BE2C (cell line): ENCODE measurements at places on chromosomes 2 and 18.

DNA sequence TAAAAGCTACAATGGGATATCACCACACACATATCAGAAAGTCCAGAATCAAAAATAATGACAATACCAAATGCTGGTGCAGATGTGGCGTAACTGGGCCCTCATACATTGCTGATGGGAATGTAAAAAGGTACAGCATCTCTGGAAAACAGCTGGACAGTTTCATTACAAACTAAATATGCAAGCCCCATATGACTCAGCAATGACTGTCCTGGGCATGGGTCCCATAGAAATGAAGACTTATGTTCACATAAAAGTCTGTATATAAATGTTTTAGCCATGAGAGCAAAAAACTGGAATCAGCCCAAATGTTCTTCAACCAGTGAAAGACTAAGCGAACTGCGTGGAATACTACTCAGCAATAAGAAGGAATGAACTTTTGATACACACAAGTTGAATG is 56.7 kb downstream of the ALPK2 start:
- DNase-seq: no peak

DNA sequence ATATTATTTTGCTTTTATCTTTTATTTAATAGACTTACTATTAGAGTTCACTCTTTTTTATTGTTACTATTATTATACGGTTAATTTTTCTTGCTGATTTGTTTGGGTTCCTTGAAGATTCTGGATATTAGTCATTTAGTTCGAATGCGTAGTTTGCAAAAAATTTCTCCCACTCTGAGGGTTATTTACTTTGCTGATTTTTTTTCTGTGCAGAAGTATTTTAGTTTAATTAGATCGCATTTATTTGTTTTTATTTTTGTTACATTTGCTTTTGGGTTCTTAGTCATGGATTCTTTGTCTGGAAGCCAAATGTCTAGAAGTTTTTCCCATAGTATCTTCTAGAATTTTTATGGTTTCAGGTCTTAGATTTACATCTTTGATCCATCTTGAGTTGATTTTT is 585.2 kb downstream of the CPS1 start:
- no peak for DNase-seq

- DNase-seq: no peak
Measured at GRCh38 chr18:32742579-32742978, 30.2 kb downstream of the KLHL14 start.

DNA sequence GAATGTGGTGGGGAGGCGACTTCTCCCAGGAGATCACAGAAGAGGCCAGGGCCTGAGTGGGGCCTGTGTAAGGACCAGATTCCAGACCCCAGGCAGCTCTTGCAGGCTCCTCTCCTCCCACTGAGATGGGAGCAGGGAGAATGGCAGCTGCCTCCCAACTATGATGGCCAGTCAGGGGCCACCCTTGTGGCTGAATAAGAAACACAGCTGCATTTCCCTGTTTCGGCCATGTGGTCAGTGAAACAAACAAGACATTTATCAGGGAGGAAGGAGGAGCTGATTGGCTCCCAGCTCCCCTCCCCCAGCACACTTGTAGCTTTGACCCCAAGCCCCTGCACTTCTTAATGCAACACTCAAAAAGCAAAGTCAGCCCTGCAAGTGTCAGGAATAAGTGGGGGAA is 143.5 kb downstream of the CELF4 start:
- DNase-seq: no peak

- no peak for DNase-seq
Measured at GRCh38 chr2:239895669-239896068, 129.5 kb downstream of the NDUFA10 start.

GRCh38 chr2:567865-568638 is 109.2 kb downstream of the TMEM18 start:
- no peak for DNase-seq

- DNase-seq: no peak
Measured at GRCh38 chr2:129722306-129723019, 257.0 kb upstream of the RAB6C start.

GRCh38 chr2:64727013-64727767 is 73.5 kb upstream of the SERTAD2 start:
- no peak for DNase-seq

DNA sequence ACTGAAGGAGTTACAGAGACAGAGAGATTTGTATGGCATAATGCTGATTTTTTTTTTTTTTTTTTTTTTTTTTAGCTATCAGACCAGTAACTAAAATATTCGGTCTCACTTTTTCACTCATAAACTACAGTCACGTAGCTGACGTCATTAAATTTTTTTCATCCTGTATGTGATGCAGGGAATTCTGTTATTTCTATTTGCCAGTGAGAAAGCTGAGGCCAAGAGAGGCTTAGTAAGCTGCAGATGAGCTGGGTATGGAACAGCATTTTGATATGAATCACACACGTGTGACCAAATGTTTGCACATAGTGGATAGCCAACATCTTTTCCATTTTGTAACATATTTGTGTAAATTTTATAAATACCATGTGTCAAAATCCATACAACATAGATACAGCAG is 79.1 kb upstream of the EPB41L3 start:
- DNase-seq: no peak

DNA sequence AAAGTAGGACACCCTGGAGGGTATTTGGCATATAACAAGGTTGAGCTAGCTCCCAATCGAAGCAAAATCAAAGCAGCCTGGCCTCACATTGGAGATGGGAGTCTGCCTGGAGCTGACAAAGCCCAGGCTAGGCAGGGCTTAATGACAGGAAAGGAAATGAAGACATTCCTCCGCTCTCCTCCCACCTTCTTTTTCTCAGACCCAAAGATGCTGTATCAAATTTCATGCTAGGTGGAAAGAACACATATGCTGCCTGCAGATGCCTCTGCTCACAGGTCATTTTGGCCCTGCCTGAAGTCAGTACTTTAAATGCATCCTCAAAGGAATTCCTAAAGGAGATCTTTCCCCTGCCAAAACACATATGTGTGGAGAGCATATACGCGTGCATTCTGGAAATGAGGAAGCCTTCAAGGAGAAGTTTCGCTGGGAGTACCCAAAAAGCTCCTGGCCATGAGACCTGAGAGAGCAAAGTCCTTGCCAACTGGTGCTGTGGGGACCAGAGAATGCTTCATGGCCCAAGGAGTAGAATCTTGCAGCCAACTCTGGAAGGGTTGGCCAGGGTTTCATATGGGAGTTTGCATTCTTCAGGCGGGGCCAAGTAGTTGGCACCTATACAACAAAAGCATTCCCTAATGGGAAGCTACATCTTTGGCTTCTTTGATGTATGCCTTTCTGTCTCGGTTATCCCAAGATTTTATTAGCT is 88.0 kb downstream of the AQP4 start:
- DNase-seq: no peak

DNA sequence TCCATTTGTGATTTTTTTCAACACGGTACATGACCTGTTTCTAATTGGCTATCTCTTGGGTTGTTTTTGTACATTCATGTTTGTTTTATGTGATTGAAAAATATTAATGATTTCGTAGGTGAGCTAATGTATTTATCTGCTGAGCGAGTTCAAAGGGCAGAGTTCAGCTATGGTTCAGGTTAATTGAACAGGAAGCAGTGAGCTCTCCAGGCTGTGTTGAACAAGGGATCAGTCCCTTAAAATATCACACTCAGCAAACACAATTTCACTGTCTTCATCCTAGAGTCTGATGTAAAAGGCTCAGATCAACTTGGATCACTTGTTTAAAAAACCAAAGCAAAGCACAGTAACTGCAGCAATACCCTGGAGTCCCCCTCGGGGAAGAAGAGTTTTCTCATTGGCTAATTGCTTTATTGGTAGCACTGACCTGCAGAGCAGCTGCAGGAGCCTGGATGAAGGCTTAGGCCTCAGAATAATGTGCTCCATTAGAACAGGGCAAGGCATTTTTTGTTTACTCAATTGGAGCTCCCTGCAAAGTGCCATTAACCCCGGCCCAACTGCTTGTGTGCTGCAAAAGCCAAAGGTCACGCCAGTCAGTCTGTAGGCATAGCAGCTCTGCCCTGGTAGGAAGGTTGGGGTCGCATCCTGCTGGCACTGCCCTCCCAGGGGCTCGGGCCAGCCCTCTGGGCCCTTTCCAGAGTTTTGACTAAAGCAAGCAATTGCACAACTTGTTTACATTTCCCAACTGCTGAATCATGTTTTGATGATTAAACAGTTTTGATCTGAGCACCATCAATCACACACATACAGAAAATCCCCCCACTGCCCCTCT is 10.5 kb downstream of the ONECUT2 start:
- DNase-seq: no peak

GRCh38 chr2:160697817-160698216 is 204.2 kb upstream of the RBMS1 start:
- DNase-seq: no peak

DNA sequence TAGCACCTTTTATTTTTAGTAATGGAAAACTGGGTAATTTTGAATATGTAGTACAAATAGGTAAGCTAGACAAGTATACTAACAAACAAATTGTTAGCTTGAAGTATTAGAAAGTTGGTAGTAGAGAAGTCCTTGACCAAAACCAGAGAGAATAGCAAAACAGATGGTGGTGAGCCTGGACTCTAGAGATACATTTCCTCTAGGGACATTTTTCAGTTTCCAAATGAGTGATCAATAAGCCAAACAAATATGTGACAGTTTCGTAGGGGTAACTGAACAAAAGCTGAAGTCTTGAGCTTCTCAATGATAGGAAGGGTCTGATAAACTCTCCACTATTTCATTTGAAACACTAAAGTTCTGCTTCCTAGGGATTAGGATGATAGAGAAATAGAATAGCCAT is 692.0 kb upstream of the FAM98A start:
- no peak for DNase-seq

DNA sequence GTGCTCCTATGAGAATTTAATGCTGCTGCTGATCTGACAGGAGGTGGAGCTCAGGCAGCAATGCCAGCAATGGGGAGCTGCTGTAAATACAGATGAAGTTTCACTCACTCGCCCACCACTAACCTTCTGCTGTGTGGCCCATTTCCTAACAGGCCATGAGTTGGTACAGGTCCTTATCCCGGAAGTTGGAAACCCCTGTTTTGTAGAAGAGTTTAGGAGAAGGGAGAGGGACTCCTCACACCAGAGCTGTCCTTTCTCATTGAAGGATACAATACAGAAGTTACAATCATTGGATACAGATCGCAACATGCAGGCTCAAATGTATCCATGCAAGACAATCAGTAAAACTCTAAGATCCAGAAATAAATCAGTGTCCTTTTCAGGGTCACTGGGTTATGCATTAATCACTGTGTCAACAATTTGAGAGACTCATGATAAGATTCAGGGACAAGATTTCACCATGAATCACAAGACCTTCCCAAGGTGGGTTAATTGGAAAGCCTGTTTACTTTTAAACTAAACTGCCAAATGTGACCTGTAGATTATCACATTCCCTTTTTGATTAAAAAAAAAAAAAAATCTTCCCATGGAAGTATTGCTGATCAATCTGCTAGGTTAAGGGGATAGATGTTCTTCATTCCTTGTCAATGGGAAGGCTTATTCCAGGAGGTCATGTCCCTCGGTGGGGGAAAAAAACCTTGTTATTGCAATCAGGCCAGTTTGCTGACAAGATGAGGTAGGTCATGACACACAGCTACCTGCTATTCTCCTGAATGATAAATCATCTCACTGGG is 97.2 kb downstream of the SP100 start:
- no peak for DNase-seq

GRCh38 chr2:926259-926793 is 24.3 kb upstream of the SNTG2 start:
- DNase-seq: no peak

DNA sequence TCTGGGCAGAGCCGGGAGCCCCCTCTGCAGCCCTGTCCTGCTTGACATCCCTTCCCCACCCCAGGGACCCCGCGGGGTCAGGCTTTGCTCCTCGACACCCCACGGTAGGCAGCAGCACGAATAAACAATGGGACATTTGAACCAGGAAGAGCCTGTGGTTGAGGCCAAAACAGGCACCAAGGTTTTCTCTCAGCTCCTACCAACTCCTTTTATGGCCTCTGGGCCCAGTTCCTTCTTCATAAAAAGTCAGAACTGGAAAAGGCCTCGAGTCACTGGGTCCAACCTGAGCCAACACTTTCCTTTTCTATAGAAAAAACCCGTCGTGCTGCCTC is 20.6 kb downstream of the TEX44 start:
- no peak for DNase-seq

GRCh38 chr2:160264308-160264707 is 64.2 kb upstream of the ITGB6 start:
- DNase-seq: no peak

GRCh38 chr18:26511339-26512071 is 36.8 kb downstream of the KCTD1 start:
- no peak for DNase-seq

- no peak for DNase-seq
Measured at GRCh38 chr2:196173505-196173904, 2.1 kb upstream of the STK17B start.

DNA sequence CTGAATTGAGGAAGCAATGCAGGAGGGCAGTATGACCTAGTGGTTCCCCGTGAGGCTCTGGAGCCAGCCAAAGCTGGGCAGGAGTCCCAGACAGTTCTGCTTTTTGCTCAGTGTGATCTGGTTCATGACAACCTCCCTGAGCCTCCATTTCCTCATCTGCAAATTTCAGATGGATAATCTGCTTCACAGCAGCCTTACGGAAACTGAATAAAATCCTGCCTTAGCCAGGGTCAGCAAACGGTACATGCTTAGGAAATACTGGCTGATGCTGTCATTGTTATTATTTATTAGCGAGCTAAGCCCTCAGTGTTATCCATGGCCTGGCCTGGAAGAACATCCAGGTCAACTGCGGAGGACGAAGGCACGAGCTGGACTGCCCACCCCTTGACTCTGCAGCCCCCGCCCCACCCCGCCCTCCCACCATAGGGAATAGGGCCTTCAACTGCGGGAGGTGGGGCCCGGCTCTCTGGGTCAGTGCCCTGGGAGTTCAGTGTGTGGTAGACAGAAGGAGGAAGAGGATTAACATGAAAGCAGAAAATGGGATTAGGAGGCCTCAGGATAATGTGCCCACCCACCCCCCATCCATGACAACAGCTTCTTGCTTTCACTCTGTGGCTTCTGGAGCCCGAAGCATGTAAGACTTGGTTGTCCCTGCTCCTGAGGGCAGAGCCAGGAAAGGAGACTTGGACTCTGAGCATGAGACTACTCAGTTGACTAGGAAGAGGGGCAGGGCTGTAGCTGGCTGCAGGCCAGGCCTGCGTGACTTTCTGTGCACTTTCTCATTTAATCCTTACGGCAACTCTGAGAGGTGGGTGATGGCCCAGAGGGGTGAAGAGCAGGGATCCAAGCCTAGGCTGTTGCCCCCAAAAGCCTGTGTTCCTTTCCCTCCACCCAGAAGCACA is 13.1 kb downstream of the PKDCC start:
- DNase-seq: no peak

GRCh38 chr18:42860011-42860410 is 255.5 kb downstream of the RIT2 start:
- no peak for DNase-seq

DNA sequence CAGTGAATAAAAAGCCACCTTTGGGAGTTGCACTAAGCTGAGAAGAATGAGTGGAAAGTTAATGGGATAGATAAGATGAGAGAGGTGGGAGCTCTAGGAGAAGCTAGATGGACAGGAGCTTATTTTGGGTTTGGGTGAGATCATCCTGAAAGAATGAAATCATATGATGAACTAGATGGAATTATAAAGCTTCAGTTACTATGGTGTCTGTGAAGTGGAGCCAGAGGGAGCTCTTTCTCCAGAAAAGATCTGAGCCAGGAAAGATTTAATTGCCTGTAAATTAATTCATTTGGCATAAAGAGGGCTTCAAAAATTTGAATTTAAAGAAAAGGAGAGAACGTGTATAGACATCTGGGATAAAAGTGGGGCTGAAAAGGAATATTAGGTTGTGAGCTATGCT is 10.3 kb downstream of the DNAH6 start:
- no peak for DNase-seq

GRCh38 chr2:183000846-183001245 is 37.4 kb downstream of the NCKAP1 start:
- DNase-seq: no peak
